MG63 (cell line): ENCODE measurements at places on chromosomes 1 and 21. TPM values are rescaled to one million over a fixed set of nuclear protein-coding genes. Genes with fewer than 3 reads are reported as not detected.
A peak's percentile ranks its signal among the peaks of the same experiment; 100 is the strongest.

GRCh38 chr1:234564035-234565029 is 45.6 kb downstream of the IRF2BP2 start:
- DNase-seq, result peak; percentile 66

DNA sequence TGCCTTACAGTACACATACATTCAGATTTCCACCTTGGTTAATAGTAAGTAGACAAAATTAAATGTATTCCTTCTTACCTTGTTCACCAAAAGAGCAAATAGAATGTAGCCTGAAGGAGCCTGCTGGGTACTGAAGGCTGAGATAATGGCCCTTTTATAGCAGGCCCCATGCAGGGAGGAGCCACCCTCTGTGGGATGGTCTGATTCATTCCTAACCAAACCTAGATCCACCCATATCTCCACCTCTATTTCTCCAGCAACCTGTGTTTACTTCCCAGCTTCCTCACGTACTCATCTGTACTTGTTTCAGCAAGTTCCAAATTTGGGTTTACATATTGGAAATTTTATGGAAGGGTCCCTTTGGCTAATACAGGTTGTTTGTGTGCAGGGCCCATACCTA is at the start of gene FLG:
Gene FLG, minus strand, starts transcription at position 129 of the 400 bp plus-strand sequence. CDS start 9,783 bp downstream, outside the sequence.
- no peak for DNase-seq

CYP4B1 gene
- not detected in 2 replicates for total RNA-seq

FUBP1 gene
- total RNA-seq, result 183 and 225 TPM in 2 replicates
